DMS79 (cell line): ENCODE measurements at places on chromosomes 3 and 15.

- DNase-seq = no peak
Measured at GRCh38 chr15:74599156-74599555, 16.5 kb upstream of the CLK3 start.

DNA sequence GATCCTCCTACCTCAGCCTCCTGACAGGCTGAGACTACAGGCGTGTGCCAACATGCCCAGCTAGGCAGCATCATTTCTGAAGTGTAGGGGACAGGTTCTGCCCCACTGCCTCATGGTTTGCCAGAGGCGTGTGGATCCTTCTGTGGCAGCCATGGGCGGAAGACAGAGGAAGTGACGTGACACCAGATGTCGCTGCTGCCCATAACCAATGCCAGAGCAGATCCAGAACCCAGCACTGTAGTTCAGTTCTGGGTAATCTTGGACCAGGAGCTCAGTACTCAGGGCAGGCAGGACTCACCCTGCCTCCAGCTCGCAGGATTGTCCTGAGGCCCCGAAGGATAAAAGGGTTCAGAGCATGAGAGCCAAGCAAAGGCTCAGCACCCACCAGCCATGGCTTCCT, 8.2 kb downstream of the RBPMS2 start:
- no peak for DNase-seq

GRCh38 chr3:69775751-69776150, 36.5 kb downstream of the MITF start:
- no peak for DNase-seq

DNA sequence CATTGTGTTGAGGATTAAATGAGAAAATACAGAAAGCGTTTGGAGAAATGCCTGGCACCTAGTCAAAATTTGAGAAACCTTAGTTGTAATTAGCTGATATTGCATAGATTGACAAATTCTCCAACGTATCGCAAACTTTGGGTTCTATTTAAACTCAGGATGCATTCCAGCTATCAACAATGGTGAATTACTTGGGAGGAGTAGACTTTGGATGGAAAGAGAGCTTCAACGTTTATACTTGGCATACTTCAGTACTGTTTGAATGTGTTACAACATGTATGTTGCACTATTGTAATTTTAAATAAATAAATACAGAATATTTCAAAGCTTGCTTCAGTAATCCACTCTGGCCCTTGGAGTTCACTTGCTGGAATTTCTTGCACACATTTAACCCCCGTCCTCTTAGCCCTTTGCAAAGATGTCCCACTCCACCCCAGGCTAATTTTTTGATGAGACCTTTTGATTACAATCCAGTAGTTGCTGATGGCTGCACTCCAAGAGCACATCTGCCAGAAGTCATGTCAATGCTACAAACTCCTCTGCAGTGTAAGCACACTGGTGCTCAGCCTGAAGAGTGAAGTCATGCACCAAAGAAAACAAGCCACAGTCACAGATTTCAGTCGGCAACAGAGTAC, 4.7 kb upstream of the DIS3L start:
- no peak for DNase-seq

DNA sequence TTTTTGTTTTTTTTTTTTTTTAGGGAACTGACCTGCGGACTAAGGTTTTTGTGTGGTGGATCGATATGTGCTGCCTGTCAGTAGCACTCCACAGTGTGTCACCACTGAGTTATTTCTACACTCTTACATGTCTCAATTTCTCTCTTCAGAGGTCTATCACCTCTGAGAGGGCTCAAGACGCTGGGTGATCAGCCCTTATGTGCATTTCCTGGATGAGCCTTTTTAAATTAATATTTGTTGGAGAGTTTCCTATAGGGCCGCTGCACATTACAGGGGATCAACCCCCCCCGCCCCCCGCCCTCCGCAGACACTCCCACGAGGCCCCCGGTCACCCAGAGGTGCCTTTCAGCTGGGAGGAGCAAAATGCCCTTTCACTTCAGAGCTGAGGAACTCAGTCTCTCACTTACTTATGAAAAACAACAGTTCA, 34.5 kb upstream of the AP4E1 start:
- DNase-seq = no peak

DNA sequence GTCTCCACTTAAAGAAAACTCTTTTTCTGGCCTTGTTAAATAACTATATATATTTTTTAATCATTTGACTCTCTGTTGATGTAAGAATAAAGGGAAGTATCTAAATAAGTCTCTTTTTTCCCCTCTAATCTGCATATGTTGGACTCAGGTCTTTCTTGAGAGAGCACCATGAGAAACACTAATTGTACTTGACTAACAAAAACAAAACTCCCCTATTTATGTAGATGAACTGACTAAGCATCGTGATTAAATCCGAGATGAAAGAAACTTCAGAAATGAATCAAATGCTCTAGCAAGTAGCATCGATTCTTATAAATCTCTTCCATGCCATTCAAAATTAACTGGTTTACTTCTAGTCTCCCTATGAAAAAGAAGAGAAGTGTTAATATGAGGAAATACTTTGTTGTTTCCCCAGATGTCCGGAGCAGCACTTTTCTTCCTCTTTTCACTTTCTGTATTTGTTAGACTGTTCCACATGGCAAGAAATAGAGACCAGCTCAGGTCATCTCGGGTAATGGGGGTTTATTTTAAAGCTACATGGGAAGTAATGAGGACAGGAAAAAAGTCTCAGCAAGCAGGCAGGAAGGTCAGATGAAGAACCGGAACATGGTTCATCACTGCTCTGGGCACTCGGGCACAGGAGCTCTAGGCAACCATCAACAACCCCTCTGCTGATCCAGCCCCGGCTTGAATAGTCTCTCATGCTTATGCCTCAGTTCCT, 288.3 kb downstream of the CNTN6 start:
- no peak for DNase-seq

DNA sequence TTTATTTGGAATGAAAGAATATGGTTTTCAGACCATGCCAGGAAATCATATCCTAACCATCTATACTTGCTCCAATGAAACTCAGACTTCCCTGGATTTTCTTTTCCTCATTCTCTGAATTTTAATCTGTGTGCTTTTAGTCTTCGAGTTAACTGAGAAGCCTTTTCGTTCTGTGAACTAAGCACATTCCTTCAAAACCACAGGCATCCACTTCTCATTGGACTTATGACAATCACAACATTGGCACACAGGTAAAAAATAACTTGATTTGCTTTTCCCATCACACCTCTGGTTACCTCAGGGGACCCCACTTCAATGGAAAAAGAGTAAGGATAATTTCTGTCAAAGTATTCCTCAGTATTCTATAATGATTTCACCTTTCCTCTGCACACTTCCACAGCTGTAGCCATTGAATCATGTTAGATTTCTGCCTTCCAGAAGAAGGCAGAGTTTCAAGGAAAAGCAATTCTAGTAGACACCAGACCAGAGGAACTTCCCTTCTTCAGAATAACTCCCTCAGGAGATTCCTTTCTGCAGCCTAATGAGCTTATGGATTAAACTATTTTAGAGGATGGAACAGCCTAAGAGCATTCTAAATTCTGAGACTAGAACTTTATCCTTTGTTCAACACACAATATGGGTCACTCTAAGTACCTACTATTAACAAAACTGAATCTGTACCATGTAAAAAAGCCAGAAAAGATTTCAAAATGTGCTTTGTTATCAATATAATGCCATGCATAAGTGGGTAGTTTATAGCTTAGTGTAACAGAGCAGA, 15.9 kb downstream of the COMMD2 start:
- DNase-seq = peak; percentile 5

DNA sequence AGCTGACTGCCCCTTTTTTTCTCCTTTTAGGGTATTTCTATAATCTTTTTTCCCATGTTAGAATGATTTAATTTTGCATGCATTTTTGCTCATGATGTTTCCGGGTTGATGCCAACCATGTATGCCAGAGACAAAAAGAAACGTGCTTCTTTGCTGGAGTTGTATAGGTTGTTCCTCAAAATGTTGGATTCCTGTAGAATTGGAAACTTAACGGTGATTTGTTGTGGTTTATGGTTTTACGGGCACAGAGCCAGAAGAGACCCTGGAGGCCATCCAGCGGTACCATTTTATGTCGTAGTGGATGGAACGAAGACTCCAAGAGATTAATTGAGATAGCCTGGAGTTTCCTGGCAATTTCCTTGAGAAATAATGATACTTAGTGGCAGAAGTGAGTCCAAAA, 481.5 kb upstream of the RGMA start:
- DNase-seq = no peak

- DNase-seq = no peak
Measured at GRCh38 chr15:97023488-97023844, 693.0 kb downstream of the NR2F2 start.
